ENCODE measurements at places on chromosomes 12 and 14.

DNA sequence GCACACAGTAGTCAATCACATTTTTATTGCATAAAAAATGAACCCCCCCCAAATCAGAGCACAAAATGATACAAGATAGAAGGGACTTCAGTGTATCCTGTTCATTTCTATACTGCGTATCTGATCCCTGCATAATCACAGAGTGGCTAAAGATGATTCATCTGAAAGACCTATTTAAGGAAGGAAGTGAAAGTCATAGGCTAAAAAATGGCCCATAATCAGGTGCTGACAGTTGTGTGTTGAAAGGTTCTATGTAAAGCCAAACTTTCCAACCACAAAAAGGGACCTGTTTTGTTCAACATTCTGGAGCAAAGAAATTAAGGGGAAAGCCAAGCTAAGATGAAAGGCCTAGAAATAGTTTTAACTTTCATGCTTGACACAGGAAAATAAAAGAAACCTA lies 147.8 kb upstream of the ATP2B1 start:
- peak; percentile 95 for DNase-seq

DNA sequence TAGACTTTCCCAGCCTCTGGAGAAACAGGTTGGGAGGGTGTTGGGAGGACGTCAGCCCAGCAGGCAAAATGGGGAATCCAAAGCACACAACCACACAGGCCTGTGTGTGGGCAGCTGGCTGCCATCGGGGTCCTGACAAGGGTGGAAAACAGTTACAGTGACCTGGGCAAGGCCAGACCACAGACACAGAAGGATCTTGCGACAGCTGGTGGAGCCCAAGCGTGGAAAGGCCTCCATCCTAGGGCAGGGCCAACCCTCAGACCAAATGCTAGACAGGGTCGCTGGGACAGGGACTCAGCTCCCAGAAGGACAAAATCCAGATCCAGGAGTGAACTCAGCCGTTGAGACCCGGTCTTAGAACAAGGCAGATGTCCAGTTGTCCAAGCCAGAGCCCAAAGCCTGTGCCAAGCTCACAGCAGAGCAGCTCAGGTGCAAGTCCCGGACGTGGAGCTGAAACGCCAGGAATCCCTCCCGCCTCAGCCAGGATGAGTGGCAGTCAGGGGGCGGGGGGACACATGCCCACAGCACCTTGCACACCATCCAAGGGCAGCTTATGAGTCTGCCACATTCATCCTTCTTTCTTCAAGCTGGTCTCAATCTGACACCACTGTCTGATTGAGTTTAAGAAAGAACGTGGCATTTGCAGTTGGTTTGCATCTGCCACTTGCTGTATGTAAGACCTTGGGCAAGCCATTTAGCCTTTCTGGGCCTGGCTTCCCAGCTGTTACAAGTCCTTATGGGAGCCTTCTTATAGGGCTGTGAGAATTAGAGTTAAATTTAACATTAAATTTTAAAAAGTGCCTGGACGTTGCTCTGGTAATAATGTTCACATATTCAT lies 37.6 kb downstream of the DEGS2 start:
- DNase-seq: no peak

- peak; percentile 9 for DNase-seq
These were observed 78.0 kb downstream of the DBX2 start for GRCh38 chr12:44972746-44973421.

DNA sequence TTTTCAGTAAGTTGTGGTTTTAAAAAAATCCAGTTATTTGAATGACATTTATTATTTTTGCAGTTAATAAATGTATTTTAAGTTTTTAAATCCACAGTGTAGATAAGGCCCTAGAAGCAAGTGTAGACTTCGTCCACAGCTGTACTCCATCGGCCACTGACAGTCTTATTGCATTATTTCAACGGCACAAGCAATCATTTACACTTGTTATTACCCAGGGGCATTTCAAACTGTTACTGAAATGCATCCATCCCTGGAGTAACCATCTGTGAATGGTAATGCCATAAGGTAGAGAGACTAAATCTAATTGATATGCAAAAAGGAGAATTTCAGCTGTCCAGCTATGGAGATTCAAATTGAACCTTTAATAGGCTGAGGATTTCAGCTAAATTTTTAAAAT lies 48.4 kb downstream of the BICD1 start:
- DNase-seq: no peak

DNA sequence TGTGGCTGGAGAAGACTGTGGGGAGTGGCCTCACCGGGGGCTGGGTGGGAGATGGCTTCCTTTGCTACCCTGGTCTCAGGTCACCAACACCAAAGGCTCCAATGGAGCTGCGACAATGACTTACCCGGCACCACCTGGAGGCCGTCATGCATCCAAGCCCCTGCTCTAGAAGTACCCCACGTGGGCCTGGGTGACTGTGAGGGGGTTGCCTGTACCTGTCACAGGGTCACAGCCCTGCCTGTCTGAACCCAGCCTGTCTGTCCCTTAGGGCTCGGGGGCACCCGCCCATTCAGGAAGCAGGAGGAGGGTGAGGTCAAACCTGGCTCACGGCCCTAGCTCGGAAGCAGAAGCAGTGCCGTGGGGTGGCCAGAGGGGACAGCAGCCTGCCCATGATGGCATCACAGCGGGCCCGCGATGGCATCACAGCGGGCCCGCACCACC lies 18.9 kb downstream of the ABCB9 start:
- no peak for DNase-seq

GRCh38 chr12:11869406-11869805 lies 201.3 kb upstream of the BCL2L14 start:
- no peak for DNase-seq

DNA sequence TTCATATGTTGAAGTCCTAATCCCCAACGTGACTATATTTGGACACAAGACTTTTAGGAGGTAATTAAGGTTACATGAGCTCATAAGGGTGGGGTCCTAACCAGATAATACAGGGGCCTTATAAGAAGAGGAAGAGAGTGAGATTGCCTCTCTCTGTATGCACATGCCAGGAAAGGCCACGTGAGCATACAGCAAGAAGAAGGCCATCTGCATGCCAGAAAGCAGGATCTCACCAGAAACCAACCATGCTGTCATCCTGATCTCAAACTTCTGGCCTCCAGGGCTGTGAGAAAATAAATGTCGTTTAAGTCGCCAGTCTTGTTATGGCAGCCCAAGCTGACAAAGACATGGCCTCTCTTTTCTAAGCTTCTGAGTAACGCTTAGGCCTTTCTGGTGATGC lies 69.0 kb upstream of the GPHB5 start:
- DNase-seq: no peak

GRCh38 chr14:93065272-93065730 lies 50.4 kb downstream of the ITPK1 start:
- DNase-seq: no peak

- no peak for DNase-seq
These were observed 18.6 kb downstream of the CCER1 start for GRCh38 chr12:90936230-90937005.

DNA sequence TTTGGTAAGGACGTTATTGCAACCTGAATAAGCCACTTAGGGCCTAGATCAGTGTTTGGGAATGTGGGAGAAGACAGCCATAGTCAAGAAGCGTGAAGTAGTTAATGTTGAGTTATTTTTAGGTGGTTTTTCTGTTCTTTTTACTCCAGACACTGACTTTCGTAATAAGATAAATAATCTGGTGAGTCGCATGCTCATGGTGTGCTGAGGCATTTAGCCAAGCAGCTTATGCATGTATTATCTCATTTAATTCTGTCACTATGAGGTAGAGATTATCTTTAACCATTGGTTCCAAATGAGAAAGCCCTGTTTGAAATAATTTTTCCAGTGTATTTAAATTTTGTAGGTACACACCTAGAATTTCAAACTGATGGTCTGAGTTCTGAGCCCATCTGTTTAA lies 67.3 kb downstream of the RCOR1 start:
- DNase-seq: peak; percentile 68

- DNase-seq: peak; percentile 97
These were observed 54.5 kb upstream of the FRS2 start for GRCh38 chr12:69415471-69416275.

- DNase-seq: peak; percentile 91
These were observed 172.2 kb upstream of the PRICKLE1 start for GRCh38 chr12:42761601-42762350.

- peak; percentile 50 for DNase-seq
These were observed 21.1 kb upstream of the KCNA5 start for GRCh38 chr12:5022465-5023061.

DNA sequence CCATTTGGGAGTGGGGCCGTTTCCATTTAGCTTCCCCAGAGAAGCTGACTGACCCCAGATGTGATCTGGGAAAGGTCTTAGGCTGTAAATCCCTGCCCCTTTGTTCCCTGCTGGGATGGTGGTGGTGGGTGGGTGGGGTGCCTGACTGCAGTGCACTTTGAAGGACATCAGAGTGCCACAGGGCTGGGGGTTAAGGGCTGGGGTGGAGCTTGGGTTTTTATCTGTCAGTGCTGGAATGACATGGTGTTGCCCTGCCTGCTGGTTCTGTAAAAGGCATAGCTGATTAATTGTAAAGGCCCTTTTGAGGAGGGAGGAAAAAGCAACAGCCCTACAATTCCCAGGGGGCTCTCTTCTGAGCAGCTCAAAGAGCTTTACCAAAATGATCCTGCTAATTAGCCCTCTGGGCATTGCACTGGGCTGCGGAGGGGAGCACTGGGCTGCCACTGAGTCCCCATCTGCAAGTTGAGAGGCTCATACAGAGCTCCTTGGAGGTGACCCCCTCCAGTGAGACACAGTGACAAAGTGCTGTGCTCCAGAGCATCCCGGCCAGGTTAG lies 21.1 kb downstream of the PLEKHG3 start:
- no peak for DNase-seq

DNA sequence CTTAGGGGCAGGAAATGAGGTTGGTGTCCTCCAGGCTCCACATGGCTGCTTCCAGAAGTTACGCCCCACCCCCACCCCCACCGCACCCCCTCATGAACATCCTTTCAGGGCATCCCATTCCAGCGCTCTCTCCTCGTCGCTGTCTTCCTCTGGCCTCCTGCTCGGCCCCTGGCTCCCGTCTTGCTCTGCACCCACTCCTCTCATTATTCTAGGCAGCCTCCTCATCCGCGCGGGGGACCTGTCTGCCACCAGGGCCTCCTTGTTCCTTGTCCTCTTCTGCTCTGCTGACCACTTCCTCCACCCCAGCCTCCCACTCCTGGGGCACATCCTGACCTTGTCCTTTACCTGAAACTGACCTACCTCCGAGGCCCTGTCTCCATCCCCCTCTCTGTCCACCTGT lies 29.8 kb upstream of the PLEKHG6 start:
- DNase-seq: no peak

All from fibroblast of upper back skin (primary cell).